CD4-positive, alpha-beta T cell treated with Interleukin-12 subunit alpha and Interleukin-12 subunit beta, for 1 hour (primary cell): ENCODE measurements at places on chromosomes 13 and 19.

DNA sequence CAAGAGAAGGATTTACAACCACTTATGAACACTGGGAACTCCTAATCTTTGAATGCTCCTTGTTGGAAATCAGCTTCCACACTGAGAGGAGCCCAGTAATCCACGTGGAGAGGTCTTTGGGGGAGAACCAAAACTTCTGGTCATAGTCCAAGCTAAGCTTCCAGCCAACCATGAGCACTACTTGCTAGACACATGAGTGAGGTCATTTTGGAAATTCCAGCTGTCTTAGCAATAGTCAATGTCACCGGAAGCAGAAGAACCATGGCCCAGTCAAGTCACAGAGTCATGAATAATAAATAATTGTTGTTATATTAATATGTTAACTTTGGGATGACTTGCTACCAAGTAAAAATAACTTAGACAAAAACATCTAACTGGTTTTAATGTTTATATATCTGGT lies 324.9 kb upstream of the SGCG start:
- DNase-seq: no peak

DNA sequence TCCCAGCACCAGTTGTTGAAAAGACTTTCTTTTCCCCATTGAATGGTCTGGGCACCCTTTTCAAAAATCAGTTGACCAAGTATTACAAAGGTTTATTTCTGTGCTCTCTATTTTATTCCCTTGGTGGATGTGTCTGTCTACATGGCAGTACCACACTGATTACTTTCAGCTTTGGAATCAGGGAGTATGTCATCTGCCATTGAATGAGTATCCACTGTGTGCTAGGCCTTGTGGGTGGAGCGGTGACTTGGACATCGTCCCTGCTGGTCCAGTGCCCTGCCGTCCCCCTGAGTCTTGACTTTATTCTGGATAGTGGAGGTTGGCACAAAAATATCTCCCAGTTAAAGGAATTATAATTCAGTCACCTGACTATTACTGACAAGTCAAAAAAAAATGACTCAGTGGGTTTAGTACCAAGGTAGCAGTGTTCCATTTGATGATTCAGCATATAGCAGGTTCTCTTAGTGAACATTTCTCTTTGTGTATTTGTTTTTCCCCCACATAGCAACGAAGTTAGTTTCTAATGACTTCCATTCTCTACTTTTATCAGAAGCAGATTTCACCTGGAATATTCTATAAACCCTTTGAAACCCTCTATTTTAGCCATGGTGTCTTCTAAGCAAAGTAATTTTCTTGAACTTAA lies 3.9 kb downstream of the UPF3A start:
- DNase-seq: no peak

DNA sequence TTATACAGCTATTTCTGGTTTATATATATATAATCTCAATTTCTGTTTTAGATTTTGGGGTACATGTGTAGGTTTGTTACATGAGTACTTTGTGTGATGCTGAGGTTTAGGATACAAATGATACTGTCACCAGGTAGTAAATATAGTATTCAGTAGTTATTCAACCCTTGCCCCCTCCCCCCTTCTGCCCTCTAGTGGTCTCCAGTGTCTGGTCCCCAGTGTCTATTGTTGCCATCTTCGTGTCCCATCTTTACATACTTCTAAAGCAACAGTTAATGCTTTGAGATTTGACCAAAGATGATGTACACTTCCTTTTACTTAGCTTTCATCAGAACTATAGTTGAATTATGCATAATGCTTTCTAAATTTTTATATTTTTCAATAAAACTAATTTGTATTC lies 1623.4 kb upstream of the PRR20A start:
- no peak for DNase-seq

GRCh38 chr13:49597043-49597641 lies 11.8 kb upstream of the RCBTB1 start:
- no peak for DNase-seq

DNA sequence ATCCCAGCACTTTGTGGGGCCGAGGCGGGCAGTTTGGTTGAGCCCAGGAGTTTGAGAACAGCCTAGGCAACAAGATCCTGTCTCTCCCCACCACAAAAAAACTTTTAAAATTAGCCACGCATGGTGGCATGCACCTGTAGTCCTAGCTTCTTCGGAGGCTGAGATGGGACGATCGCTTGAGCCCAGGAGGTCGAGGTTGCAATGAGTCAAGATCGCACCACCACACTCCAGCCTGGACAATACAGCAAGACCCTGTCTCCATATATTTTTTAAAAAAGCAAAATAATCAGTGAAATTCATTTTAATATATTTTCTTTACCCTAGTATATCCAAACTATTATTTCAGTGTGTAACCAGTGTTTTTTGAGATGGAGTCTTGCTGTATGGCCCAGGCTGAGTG lies 8.2 kb downstream of the AP2A1 start:
- DNase-seq: no peak

DNA sequence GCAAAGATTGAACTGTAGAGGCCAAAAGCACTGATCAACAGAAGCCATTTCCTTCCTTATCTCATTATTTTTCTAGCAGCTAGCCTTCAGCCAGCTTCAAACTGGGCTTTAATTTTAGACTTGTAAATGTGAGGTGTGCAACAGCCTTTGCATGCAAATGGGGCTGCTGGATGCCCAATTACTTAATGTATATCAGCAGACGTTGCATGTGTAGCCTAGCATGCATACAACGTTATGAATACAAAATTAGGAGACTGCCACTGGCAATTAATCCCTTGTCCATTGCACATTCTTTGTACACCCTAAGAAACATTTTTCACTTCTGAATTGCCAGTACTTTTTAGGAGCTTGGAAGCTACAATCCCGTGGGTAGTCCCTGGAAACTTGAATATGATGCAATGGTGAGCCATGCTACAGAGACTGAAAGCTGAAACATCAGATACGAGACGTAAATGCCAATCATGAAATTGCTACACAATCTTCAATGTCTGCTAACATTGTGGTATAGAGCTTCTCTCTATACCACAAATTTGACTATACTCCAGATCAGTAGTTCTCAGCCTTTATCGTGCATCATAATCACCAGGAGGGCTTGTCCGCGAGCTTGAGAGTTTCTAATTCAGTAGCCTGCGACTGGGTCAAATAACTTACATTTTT lies 20.2 kb downstream of the EPSTI1 start:
- no peak for DNase-seq

DNA sequence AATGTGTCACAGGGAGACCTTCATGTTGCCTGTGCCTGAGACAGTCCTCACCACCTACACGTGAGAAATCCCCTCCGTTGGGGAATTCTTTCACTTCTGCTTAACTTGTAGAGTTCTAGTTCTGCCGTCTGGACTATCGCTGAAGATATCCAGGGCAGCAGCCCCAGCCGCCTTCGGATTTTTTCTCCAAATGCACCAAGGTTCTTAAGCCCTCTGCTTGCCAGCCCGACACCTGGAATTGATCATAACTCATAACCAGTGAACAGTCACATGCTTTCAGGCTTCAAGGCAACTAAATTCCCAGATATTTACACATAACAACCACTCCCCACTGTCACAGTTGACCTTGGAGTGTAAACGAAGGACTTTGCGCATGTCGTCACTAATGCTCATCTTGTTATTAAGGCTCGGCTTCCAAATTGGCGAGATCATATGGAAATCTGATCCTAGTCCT lies 114.4 kb downstream of the RAB20 start:
- no peak for DNase-seq

DNA sequence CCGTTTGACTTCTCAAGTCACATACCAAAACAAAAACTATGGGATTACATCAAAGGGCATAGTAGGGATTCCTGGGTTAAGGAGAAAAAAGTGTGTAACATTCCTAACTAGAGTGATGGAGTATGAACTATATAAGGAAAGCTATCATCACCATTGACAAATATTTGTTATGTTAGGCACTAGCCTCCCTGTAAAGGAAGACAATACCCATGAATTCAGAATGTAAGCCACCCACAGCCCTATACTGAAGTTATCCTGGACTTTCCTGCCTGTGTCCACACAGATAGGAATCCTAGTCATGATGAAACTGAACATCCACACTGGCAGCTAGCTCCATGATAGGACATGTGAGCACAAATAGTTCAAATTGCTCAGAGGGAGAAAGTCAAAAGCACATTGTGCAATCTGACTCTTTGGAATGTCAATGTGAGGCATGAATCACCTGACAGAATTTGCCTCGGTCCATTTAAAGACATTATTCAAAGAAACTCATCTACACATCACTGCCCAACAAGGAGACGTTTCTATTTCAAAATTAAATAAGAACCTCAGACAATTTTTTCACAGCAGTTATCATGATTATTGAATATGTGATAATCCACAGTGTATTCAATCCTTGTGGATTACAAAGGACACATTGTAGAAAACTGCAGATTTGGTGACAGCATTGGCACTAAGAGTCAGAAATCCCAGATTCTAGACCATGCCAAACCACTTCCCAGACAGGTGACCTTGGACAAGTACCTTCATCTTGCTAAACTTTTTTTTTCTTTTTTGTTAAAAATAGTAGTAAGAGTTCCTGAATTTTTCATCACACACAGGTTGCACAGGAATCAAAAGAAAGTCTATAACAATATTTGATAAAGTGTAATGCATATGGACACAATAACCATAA lies 529.3 kb downstream of the IRS2 start:
- no peak for DNase-seq

- peak; percentile 64 for DNase-seq
These were observed 79.2 kb downstream of the UBL3 start for GRCh38 chr13:29771247-29771646.
